ENCODE measurements at places on chromosomes 6 and 20.

DNA sequence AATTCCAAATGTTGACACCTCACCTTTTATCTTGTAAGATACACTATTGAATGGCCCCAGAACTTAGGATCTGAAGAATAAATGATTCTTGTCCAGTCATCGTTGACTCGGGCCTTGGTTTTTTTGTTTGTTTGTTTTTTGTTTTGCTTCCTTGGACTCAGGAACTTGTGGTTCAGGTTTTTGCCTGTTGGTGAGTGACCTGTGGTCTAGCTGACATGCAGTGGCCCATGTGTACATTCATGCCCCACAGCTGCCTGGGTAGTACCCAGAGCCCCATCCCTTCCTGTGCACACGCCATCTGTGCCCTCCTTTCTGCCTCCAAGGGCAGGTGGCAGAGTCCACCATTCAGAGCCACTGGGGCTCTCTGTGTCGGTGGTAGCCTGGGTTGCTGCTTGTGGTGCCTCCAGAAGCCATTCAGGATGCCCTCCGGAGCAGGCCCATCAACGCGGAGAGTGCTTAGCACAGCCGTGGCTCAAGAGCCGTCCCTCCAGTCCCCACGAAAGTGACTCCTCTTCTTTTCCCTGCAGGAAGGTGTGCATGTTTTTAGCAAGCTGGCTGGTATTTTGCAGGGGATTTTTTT is 85.9 kb downstream of the SYNJ2 start:
- no peak for DNase-seq

DNA sequence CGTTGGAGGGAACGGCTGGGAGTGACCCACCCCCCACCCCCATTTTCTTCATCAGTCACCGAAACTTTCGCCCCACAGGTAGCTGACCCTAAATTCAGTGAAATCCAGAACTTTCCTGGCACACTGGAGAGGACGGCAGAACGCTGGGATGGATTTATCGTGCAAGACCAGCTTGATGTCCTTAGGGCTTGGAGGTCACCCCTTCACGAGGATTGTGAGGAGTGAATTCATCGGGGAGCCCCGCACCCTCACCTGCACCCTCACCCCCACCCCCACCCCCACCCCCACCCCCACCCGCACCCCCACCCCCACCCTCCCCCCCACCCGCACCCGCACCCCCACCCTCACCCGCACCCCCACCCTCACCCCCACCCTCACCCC is 13.3 kb upstream of the TCFL5 start:
- DNase-seq, result no peak

DNA sequence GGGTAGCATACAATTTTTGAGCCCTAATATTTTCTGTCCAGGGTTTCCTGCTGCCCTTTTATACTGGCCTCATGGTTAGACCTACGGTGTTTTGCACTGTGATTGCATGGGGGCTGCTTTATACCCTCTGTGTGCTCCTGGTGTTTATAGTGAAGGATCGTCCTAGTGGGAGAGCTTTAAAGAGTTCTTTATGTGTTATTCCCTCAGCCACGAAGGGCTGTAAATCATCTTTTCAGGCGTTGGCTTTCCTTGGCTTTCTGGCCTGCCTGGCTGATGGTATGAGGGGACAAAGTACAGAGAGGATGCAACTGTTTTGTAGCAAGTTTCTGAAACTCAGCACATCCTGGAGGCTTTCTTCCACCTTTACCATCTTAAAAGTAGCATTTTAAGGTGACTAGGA is 464.3 kb downstream of the EPM2A start:
- no peak for DNase-seq

- DNase-seq, result no peak
Observed at GRCh38 chr6:89553431-89553830, 85.1 kb downstream of the LYRM2 start.

DNA sequence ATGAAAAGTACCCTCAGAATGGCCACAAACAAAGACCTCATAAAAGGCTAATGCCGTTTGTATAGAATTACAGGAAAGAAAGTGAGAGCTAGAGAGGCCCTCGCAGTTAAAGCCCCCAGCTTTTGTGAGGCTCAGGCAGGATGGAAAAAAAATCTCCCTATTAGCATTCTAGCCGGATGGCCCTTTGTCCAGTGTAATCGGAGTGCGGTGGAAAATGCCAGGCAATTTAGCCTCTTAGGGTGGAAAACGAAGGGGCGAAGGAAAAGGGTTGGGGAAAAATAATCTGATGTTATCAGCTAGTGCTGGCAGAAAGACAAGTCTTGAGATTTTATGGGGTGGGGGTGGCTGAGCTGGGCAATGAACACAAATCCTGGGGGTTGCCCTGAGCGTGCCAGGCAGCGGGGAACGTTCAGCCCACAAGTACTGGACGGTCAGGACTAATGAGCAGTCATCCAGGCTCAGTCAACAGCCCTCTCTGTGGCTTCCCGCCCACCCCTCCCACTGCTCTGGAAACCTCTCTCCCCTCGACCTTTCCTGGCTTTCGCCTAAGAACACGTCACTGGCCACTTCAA is 92.4 kb downstream of the PSMG4 start:
- no peak for DNase-seq

DNA sequence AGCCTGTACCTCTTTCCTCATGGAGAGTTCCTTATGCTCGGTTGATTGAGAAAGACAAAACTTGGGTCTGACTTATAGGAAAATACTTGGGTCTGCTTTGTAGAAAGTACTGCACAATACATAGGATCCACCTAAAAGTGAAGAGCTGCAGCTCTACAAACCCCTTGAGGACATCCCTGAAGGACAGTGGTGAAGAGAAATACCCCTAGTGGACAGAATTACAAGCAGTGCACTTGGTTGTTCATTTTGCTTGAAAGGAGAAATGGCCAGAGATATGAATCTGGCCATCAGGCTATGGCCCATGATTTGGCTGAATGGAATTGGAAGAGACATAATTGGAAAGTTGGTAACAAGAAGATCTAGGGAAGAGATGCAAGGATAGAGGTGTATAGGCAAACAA is 8.3 kb downstream of the CD24 start:
- no peak for DNase-seq

DNA sequence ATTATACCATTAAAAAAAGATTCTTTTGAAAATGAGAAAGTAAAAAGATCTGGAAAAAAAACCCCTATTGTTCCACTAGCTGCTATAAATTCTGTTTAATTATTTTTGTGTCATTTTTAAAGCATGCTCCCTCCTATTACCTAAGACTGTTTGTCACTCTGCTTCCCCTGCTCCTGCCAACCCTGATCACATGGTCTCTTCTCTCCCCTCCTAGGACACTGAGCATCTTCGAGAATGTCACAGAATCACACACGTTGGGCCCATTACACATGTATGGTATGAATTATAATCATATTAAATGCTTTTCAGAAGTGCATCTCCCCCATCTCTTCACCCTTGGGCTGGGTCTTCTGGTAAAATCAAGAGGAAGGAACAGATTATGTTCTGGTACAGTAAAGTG is 6.2 kb downstream of the SNAP91 start:
- DNase-seq, result no peak

DNA sequence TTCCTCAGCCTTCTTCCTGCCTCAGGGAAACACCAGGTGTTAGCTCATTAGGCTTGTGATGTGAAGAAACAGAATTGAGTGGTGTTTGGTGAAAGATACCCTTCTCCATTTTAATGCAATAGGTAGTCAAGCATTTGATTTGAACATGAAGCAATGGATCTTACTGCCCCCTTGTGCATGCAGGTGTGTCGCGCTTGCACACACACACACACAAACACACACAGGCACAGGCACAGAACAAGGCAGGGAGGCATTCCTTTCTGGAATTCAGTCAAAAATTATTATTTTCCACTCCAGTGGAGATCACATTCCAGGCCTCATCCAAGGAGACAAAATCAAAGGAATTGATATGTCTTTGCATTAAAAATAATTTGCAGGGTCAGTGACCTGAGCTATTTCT is 667.0 kb upstream of the MARCKS start:
- no peak for DNase-seq

DNA sequence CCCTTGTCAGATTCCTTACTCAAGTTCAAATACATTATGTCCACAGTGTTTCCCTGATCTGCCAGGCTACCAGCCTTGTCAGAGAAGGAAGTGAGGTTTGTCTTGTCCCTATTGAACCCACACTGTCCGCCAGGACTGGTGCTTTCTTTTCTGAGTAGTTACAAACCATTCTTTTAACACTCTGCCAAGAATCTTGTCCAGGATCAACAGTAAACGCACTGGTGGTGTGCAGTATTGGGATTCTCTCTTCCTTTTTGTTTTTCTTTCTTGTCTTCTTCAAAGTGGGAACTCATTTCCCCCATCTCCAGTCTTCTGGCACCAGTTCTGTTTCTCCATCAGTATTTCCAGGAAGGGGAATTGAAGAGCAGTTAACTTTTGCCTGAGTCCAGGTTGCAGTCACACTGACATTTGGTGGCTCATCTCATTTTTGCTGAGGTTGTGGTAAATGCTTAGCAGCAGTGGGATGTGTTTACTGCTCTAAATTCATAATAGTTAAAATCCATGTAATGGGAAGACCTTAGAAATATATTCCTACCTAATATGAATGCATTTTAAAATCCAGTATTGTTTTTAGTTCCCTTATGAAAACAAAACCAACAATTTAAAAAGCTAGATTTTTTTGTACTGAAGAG is 295.3 kb downstream of the PRL start:
- DNase-seq, result no peak
